ENCODE measurements at places on chromosomes 2 and 18.
A peak's percentile ranks its signal among the peaks of the same experiment; 100 is the strongest.

DNA sequence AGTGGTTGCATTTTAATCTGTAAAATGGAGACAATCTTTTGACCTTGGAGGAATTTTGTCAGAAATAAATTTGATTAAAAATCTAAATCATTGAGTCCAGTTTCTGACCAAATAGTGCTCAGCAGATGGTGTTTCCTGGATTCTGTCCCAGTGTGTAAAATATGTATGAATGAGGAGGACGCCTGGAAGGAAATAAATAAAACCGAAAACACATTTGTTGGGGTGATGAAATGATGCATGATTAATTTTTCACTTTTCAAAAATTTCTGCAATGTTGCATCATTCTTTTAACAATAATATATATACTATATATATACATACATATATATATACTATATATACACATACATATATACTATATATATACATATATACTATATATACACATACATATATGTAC lies 261.1 kb upstream of the TRIB2 start:
- DNase-seq: no peak

- DNase-seq: peak; percentile 9
Measured at GRCh38 chr18:46950064-46950656, 32.8 kb downstream of the KATNAL2 start.

- no peak for DNase-seq
Measured at GRCh38 chr2:15799432-15799827, 140.9 kb upstream of the MYCN start.

GRCh38 chr2:219297766-219298456 lies 11.3 kb downstream of the PTPRN start:
- no peak for DNase-seq

DNA sequence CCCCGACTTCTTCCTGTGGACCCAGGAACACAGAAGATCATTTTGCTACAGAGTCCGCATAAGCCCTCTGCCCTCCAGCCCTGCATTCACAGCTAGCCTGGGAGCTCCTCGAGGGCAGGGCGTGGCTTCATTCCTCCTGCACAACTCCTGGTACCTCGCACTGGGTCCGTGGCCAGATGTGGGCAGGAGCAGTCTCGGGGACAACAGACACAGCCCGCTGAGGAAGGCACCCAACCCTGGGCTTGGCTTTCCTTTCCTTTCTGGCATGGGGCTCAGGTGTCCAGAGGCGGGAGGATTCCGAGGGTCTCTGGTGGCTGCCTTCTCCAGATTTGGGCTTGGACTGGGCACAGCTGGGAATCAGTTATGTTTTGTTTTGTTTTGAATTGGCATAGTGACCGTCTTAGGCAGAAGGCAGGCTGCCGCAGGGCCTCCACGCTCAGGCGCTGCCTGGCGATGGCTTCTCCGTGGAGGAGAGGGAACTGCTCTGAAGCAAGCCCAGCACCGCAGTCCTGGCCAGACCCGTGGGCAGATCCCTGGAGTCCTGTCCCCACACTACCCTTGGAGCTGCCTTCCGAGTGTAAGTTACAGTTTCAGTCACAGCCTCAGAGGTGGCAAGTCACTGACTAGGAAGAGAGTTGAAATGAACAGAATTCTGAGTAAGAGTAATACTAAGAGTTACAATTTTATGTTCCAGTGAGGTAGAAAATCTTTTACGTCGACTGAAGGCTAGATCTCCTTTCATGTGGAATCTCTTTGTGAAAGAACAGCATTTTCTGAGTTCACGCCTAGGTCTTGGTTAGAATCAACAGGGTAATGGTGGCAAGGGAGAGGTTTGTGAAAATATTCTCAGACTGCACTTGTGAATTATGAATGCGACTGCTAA lies 47.9 kb downstream of the LDLRAD4 start:
- DNase-seq: no peak

GRCh38 chr2:177268187-177268871 lies 3.8 kb upstream of the NFE2L2 start:
- DNase-seq: no peak

DNA sequence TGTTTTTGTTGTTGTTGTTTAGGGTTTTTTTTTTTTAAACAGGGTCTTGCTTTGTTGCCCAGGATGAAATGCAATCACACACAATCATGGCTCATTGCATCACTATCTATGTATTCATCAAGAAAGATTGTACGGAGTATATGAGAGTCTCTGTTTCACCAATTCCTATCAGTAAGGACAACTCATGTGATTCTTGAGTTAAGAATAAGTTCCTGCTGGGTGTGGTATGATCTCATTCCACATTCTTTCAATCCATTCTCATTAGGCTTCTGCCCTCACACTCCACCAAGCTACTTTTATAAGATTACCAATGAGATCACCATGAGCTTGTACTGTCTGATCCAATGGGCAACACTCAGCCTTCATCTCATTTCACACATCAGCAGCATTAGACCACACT lies 9.1 kb upstream of the AP1S3 start:
- DNase-seq: no peak

- no peak for DNase-seq
Measured at GRCh38 chr2:14261771-14262170, 370.7 kb upstream of the LRATD1 start.

GRCh38 chr2:10301941-10302478 lies 694 bp upstream of the HPCAL1 start:
- DNase-seq: no peak

DNA sequence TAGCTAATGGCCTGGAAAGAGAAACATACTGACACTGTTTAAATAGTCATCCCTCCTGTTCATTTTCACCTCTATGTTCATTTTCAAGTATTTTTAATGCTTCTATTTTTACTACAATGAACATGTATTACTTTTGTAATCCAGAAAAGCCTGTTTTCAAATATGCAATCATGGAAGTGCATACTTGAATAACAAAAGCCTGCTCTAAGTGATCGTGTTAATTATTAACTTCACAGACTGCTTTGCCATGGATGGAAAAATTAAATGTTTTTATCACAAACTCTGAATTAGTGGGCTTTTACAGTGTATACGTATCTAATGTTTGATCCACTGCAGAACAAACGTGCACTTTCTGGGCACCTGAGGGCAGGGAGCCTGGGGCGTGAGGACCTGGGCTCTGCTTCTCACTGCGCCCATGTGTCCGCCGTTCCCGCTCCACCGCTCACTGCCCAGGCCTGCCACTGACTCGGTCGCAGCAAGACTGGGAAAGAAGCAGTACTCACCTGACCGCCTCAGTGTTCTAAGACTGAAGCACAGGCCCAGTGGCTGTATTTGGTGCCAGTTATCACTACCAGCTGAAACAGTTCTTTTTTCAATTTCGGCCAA lies 80.6 kb downstream of the UXS1 start:
- no peak for DNase-seq

DNA sequence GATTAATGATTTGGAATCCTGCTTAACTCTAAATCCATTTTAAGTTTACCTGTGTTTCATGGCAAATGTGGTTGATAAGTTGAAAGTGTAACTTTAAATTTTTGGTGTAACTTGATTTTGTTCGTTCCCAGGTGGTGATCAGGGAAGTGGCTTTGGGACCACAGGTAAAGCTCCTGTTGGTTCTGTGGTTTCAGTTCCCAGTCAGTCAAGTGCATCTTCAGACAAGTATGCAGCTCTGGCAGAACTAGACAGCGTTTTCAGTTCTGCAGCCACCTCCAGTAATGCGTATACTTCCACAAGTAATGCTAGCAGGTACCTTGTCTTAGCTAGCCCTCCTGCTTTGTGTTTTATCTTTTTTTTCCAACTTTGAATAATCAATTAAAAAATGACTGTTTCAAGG lies 62.8 kb downstream of the AGFG1 start:
- no peak for DNase-seq

- DNase-seq: no peak
Measured at GRCh38 chr18:46256078-46256477, 151.9 kb downstream of the HAUS1 start.

GRCh38 chr2:216644842-216645635 lies 11.8 kb downstream of the IGFBP2 start:
- no peak for DNase-seq

- peak; percentile 18 for DNase-seq
Measured at GRCh38 chr2:32064021-32064601, 755 bp downstream of the SPAST start.

DNA sequence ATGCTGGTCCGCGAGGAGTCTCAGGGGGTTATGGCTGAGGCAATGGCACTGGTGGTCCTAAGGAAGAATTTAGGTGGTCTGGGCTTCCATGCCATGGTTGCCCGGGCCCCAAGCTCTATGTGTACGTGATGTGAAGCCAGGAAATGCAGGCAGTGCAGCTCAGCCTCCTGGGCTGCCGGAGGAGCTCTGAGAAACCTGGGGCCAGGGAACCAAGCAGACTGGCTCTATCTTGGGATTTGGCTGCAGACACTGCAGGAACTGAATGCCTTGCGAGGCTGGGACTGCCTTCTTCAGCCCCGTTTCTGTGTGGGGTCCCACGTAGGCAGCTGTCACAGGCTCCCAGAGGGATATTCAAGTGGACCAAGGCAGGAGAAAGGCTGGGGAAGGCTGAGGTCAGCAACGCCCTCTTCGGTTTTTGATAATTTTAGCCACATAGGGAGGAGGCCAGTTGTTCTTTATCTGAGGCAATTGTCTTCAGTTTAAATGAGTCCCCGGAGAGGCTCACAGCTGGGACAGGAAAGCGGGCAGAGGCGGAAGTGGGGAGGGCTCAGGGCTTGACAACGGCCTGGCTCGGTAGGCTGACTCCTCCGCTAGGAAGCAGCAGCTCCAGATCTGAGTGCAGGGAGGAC lies 77.7 kb downstream of the RHOB start:
- DNase-seq: no peak

DNA sequence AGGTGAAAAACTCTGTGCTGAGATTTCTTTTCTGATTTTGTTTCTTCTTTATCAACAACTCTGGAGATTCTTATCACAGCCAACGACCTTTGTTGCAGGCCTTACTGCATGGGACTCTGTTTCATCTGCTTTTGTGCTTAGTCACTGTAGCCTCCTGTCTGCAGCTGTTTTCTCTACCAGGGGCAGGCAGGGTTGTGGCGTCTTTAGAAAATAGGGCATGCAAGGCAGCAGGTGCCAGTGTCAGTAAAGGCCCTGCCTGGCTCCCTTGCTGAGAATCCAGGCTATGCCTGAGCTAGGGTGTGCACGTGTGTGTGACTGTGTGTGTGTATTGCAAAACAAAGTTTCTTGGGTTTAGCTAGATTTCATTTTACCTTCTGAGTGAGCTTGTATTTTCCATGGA lies 14.6 kb upstream of the SLC9A2 start:
- no peak for DNase-seq

DNA sequence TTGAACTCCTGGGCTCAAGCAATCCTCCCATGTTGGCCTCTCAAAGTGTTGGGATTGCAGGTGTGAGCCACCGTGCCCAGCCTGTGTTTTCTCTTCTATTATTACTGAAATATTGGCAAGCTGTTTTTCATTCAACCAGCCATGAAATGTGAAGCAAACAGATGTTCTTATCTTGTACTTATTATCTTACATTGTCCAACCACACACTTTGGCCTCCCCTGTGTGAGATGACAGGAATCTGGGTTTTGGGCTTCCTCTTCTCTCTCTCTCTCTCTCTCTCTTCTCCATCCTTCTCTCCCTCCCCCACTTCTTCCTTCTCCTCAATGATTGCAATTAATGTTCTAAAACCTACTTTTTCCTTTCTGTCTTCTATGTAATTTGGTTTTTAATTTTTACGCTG lies 33.1 kb downstream of the RAMP1 start:
- no peak for DNase-seq

GRCh38 chr2:85441864-85442263 lies 23.4 kb downstream of the SH2D6 start:
- DNase-seq: no peak

GRCh38 chr2:1769703-1770422 lies 25.5 kb upstream of the PXDN start:
- DNase-seq: peak; percentile 74

DNA sequence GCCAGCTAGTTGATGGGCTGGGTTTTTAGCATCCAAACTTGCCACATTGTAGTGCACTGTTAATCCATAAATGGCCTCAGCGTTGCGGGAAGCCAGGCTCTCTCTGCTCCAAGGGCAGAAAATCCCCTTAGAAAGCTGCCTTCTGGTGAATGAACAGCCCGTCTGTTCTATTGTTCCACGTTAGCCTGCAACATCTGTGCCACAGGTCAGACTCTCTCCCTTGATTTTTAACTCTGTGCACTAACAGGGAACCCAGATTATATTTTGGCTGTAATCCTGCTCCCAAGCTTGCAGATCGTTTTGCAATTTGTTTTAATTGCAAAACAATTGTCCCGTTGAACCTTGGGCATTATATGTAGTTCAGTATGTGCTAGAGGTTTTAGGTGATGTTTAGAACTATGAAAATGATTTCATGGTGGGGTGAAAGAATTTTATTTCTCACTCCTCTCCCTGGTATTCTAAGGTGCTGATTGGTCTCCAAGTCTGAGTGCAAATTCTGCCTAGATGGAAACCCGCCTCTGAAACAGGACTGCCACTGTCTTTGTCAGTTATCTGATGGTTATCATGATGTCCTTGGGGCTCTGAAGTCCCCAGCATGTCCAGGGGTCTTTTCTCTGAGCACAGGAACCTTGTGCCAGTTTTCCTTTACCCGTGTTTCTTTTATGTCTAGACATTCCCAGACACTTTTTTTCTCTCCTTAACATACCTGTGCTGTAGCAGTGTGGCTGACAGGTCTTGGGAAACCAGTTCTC lies 106.6 kb downstream of the MAP4K4 start:
- DNase-seq: no peak

GRCh38 chr2:235230821-235231601 lies 262.8 kb upstream of the AGAP1 start:
- DNase-seq: no peak

- no peak for DNase-seq
Measured at GRCh38 chr2:106554411-106554810, 67.2 kb downstream of the CD8B2 start.

GRCh38 chr2:101325425-101325824 lies 16.9 kb upstream of the RNF149 start:
- DNase-seq: no peak

GRCh38 chr2:53075760-53076159 lies 691.8 kb upstream of the CHAC2 start:
- no peak for DNase-seq

GRCh38 chr18:73520229-73520628 lies 627.4 kb downstream of the FBXO15 start:
- no peak for DNase-seq

DNA sequence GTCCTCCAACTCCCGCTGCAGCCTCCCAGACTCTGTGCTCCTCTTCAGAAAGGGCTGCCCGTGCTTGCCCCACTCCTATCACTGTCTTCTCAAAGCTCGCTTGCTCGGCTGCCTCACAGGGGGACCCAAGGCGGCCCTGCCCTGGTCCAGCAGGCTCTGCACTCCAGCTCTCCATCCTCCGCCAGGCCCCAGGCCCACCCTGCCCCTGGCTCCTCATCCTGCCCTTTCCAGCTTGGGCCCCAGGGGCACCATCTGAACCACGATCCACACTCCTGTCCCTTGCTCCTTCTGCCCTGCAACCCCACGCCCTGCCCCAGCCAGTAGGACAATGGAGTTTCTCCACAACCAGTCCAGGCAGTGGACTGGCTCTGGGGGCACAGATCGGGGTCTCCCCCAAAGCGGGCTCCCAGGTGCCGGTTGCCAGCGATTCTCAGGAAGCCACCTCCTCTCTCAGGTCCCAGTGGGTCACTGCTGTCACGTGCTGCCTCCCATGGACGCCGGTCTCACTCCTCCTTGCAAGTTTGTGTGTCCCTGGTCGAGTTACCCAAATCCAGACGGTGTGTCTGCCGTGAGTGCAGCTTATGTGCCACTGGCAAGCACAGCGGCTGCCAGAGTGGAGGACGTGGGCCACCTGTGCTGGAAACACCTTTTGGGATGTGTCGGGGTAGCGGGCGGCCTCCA lies 238.5 kb downstream of the HDAC4 start:
- no peak for DNase-seq

GRCh38 chr2:64015898-64016297 lies 3.3 kb downstream of the VPS54 start:
- no peak for DNase-seq

GRCh38 chr2:98923244-98923940 lies 12.6 kb downstream of the CRACDL start:
- DNase-seq: no peak
